Esophagus squamous epithelium (tissue), 5 donors: ENCODE measurements at places on chromosomes 5 and 9.

DNA sequence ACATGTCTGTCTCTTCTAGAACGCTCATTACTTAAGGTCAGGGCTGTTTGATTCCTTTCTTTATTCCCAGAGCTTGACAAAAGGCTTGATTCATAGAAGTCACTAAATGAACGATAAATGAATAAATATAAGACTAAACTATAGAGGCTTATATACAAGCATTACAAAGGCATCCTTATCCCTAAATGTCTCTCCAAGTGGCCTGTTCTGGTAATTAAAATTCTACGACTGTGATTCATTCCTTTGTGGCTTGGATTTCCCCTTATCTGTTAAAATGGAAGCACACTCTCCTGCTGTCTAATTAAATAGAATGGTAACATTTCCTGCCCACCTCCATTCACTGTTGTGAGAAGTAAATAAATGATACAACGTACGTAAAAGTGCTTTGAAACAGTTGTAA is 49.5 kb downstream of the C7 start:
- DNase-seq, result no peak

DNA sequence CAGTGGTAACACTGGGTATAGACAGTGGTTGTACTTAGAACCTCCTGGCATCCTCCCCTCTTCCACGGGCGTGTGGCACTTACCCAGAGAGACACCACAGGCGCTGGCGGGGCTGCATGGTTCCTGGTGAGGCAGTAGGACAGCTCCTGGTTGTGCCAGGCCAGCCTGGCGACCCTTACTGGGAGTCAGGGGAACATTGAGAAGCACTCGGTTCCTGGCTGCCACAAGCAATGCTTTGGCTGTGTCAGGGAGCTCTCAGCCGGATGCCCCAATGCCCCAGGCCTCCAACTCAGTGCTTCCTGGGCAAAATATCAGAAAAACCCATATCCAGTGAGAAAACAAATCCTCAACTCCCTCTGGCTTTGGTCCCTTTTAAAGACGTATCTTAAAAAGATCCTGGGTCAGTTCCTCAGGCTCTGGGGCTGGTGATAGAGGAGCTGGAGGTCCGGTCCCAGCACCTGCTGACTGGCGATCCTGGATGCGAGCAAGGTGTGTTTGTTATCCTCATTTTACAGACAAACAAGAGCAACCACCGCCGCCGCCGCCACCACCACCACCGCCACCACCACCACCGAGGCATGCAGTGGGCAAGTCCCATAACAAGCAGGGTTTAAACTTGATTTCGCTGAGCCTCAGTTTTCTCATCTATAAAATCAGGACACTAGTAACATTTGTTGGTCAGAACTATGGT is 4.2 kb downstream of the NKX2-5 start:
- no peak for DNase-seq

- no peak for DNase-seq
These were observed 283.2 kb upstream of the CLINT1 start for GRCh38 chr5:158142156-158142555.

GRCh38 chr9:83477120-83477519 is 61.1 kb downstream of the FRMD3 start:
- DNase-seq, result no peak
